Stimulated activated CD8-positive, alpha-beta memory T cell treated with anti-CD3 and anti-CD28 coated beads, Interleukin-15, amount 100 ng/mL, for 48 hours (primary cell): ENCODE measurements at places on chromosomes 11 and 22.

DNA sequence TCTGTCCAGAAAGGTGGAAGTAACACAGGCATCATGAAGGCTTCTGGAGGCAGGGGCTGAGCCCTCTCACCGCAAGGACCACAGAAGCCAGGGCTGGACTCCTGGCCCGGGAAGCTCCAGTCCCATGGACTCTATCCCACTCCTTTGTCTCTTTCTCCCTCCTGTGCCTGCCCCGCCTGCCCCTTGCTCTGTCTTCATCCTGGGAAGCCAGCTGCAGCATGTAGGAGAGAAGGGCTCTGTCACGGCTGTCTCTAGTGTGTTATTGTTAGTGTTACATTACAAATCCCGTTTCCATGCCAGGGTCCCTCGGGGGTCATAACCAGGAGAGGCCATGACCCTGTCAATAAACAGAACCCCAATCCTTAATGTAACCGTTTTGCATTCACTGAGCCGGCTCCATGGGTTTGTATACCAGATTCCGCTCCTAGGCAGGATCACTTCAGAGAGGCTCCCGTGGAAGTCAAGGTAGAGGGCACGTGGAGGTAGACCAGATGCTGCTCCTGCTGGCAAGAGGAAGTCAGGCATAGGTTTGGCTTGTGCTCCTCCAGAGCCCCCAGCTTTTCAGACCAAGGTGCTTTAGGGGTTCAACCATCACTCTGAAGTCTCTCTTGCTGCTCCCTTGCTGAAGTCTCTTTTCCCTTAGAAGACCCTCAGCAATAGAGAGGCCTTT is 293.2 kb downstream of the ETS1 start:
- DNase-seq: no peak

DNA sequence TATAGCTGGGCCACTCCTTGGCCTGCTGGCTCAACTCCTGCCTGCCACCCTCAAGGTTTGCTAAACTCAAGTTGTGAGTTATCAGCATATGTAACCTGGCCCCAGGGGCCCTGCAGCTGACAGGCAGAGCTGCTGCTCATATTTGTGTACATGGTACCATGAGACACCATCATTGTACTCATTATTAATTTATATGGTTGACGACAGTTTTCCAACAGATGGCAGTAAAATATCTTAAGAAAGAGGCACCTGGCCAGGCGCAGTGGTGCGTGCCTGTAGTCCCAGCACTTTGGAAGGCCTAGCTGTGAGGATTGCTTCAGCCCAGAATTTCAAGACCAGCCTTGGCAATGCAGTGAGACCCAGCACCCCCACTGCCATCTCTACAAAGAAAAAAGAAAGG is 11.4 kb upstream of the DENND5A start:
- no peak for DNase-seq

- DNase-seq: no peak
Measured at GRCh38 chr22:26580240-26580962, 9.5 kb downstream of the TPST2 start.

DNA sequence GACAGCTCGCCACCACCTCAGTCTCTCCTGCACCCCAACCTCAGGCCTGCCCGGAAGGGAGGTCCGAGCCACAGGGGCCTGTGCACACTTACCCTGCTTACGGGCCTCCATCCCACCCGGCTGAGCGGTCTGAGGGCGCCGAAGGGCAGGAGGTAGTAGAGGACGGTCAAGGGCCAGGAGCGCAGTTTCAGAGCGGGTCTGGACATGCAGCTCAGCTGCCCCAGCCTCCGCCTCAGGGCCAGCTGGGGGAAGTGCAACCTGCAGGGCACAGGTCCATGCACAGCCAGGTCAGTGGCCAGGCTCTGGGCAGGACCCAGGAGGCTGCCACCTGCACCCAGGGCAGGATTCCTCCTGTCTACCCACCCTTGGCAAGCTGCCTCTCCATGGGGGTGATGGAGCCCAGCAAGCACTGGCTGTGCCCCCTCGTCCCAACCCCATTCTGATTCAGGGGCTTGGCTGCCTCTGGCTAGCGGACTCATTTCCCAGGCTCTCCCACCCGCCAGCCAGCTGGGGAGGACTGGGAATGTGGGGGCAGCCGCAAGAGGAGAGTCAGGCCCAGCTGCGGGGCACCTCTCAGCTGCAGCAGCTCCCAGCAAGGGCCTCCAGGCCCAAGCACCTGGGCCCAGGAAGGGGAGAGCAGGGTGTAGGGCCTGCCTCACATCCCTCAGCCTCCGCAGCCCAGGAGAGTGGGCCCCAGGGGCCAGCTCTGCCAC is 38.3 kb downstream of the PISD start:
- DNase-seq: no peak

DNA sequence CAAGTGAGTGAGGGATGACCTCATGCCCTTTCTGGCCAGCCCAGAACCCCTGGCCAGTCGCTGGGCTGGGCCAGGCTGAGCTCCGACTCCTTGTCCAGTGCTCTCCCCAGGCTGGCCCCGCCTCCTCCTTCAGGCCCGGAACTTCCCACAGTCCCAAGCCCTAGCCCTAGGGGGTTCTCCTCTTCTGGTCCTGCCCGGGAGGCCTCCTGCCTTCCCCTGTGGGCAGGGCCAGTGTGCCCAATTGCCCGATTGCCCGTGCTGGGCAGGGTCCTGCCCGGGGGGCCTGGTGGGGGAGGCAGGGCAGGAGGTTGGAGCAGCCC is 4.2 kb downstream of the TCIRG1 start:
- DNase-seq: no peak

DNA sequence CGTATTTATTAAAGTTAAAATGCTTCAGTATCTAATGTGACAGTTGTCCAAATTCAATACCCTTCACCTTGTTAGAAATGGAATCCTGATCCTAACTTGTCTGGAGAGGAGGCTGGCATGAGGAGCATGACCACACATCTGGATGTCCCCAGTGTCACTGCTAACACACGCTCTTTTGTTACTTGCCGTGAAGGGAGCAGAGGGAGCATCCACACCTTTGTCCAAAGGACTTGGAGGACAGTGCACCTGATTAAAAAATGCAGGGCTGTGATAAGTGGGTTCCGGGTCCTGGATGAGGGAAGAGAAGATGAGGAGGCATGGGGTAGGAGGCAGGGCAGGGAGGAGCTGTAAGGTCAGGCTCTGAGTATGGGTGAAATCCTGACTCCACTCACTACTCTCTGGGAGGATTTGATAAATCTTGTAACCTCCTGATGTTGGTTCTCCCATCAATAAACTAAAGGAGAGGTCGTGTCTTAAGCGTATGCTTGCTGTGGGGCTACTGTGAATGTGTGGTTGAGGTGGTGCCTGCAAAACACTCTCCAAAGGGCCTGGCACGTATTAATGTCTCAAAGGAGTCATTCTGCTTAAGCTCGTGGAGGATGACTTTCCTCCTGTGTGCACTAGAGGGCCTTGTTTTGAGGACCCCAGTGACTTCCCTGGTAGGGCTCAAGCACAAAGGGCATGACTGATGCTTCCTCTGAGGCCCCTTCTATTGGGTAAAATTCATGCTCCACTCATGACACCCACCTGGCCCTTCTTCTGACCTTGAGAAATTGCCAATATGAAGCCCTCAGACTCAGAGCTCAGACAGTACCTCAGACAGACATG is 16.8 kb upstream of the IGLL5 start:
- DNase-seq: no peak

DNA sequence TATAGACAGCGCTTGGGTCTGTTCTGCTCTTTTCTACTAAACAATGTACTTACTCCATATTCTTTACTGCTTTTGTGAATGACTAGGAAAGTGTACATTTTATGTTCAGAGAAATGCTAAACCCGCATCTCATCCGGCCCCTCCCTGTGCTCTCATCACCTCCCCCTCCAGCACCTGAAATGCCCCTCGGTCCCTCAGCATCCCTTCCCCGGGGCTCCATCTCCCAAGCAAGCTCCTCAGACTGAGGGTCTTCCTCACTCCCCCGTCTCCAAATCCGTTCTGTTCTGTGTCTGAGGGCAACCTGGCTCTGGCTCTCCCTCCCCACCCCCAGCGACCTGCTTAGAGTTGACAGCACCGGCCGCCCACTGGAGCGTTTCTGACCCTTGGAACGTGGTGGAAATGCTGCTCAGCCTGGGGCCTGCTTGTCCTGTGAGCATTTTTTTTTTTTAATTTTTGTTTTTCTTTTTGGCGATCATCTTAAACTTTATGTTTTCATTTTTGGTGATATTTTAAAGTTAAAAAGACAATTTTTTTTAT is 1.4 kb downstream of the SELENOO start:
- DNase-seq: no peak
